ENCODE measurements at places on chromosomes 6 and 20.

GRCh38 chr6:107267006-107267405 lies 151.7 kb upstream of the BEND3 start:
- DNase-seq = no peak

- no peak for DNase-seq
These were observed 46.1 kb downstream of the PRKN start for GRCh38 chr6:162681447-162681846.

DNA sequence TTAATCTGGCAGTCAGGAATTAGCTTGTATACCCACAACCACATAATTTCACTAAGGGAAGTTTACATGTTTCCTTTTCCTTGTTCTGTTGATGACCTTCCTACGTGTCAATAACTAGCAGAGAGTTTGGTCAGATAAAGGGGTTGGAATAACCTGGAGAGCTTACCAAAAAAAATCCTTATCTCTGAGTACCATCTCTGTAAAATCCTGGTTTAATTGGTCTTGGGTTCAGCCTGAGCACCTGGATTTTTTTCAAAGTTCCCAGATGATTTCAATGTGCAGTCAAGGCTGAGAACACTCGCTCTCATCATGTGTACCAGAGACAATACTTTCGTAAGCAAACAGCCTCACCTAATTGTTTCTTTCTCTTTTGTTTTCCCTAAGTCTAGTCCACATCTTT lies 483.8 kb upstream of the FLRT3 start:
- DNase-seq = no peak

- DNase-seq = peak; percentile 90
These were observed 26.5 kb upstream of the BTBD3 start for GRCh38 chr20:11891077-11891775.

GRCh38 chr20:38249536-38250310 lies 10.8 kb downstream of the KIAA1755 start:
- no peak for DNase-seq

DNA sequence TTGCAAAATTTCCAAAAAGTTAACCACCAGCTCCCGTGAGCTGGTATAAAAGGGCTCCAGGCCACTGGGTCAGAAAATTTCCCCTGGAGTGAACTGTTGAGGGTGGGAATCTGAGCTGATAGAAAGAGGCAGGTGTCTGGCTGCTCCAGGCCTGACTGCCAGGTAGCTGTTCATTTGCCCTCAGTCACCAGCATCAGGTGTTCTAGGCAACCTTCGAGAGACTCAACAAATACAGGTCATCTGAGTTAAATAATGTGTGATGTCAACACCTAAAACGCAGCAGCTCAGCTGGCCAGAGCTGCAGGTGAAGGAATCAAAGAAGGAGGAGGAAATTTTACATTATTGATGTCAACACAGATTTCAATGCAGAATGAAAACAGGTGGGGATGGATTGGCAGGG lies 46.7 kb downstream of the KCNK5 start:
- DNase-seq = peak; percentile 94

GRCh38 chr6:143158113-143158581 lies 97.5 kb downstream of the AIG1 start:
- DNase-seq = no peak

Measured in NCI-H146 (cell line).